ENCODE measurements at places on chromosomes 11 and 22.
A peak's percentile ranks its signal among the peaks of the same experiment; 100 is the strongest.

GRCh38 chr22:41561335-41561734 lies 525 bp downstream of the CSDC2 start:
- no peak for DNase-seq

DNA sequence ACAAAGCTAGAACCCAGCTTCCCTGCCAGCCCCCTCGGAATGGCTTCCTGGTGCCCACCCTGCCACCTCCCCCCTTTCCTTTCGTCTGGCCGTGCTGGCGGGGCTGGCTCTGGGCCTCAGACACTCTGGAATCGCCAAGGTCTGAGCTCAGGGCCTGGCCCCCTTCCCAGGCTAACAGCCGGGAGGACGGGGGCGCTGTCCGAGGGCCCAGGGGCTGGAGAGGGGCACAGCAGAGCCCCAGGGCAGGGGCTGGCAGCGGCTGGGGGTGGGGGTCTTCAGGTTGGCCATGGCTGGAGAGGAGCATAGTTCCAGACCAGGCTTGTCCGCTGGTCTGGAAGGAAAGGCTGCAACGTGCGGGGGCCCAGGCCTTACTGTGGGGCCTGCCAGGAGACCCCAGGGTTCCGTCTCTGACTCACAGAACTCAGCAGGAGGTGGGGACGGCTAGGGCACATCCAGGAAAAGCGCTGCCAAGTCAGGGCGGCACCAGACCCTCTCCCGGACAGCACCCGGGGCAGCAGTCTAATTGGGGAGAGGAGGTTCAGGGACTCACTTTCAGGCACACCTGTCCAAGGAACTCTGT lies 861 bp upstream of the LTBP3 start:
- DNase-seq: no peak

- DNase-seq: no peak
Measured at GRCh38 chr11:44681698-44682097, 45.1 kb upstream of the TSPAN18 start.

- DNase-seq: no peak
Measured at GRCh38 chr11:97860237-97860636, 1160.5 kb upstream of the CNTN5 start.

- DNase-seq: no peak
Measured at GRCh38 chr22:22908941-22909604, 21.5 kb downstream of the IGLL5 start.

DNA sequence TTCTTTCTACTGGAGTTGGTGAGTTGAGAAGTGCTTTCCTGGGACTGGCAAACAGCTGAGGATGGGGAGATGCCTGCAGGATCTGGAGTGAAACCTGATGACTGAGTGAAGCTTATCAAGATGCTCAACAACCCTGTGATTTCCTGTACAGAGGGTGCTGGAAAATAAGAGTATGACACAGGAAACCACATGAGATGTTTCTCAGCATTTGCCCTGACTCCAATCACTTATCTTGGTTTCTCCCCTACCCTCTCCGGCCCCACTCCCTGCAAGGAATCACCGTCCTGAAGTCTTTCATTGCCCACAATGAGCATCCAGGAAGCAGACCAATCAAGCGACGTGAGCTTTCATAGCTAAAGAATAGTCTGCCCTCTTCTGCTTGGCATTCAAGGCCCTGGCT lies at the start of gene MRGPRX2:
MRGPRX2 (minus strand) TSS at position 89 of the 400 bp plus-strand sequence. CDS start 4,315 bp downstream, outside the sequence.
- peak; percentile 7 for DNase-seq

DNA sequence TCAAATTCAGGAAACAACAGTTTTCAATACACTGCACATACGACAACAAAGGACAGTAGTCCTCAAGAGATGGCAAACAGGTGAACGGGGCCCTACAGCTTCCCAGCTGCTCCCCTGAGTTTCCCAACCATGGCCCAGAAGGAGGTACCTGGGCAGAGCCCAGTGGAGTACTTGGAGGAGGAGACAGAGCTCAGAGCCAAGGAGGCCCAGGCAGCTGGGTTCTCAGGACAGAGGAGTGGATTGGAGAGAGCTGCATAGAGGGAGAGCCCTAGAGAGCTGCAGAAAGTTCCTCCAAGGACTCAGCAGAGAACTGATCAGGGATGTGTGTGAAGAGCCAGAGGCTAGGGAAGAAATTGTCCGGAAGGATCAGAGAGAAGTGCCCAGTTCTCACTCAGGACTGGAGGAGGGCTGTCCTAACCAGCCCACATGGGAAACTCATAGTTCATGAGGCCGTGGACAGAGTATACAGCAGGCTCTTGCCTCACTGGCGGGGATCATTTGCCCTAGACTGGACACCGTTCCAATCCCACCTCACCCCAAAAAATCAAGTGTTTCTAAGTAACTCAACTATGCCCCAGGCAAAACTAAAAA lies 7.6 kb upstream of the ASCL2 start:
- no peak for DNase-seq
